ENCODE measurements at places on chromosomes 6 and 20.

- DNase-seq, result no peak
Measured at GRCh38 chr6:65505736-65506135, 201.3 kb downstream of the EYS start.

GRCh38 chr6:146857980-146858347 lies 259.2 kb downstream of the ADGB start:
- peak; percentile 74 for DNase-seq

DNA sequence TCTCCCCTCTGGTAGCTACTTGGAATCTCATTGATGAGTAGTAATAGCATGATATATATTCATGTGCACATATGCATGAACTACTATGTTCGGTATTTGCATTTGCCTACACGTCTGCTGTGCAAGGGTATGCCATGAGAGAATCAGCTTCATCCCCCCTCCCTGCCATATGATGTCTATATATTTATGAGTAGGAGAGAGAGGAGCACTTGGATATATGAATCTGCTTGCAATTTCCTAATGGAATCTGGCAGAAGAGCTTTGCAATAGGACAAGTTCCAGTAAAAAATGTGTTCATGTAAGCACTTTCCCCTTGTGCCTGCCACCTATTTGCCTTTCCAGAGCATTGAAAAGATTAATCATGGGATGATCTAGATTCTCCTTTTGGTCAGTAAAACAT lies 76.2 kb upstream of the BACH2 start:
- no peak for DNase-seq

DNA sequence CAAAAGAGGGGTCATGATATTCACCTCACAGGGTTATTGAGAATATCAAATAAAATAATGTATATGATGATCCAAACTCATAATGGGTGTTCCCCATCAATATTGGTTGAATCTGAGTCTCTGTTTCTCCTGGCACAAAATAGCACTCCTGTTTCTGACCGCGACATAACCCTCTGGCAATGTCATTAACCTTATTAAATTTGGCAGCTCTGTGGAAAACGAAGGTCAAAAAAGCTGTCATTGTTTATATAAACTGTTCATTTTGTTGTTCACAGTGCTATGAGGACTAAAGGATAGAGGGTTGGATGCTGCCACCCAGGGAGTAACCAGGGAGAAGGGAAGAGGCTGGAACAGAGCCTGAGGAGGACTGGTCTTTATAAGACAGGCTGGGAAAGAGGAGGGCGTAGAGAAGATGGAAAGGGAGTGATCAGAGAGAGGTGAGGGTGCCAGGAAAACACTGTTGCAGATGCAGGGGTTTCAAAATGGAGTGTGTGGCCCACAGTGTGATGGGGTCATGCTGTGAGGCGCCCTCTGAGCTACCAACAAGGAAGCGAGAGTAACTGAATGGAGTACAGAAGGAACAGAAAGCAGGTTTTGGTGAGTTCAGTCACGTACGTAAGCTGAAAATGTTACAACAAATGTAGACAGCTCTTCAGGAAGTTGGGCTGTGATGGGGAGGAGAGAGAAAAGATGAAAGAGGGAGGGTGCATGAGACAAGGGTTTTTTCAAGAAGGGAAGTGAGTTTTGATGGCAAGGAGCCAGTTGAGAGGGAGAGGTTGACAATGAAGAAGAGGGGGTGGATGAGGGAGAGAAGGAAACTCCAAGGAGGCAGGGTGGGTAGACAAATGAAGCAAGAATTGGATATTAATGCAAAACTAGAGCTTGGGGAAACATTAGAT lies 251.6 kb upstream of the TAB2 start:
- peak; percentile 28 for DNase-seq

GRCh38 chr20:3659492-3660261 lies 3.5 kb downstream of the GFRA4 start:
- DNase-seq, result no peak

DNA sequence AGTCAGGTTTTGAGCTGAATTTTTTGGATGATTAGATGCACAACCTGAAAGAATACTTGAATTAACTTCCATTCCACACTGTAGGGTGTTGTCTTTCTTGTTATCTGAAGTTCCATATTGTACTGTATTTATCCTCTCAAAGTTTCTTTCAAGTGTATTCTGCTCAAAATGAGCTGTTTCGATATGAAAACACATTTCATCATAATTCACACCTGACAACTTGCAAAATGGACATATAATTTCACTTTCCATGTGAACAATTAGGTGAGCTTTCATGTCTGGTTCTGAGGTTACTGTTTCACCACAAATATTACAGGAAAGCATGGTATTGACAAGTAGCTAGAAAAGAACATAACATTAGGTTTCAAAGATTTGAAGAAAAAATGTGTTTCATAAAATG lies 1.7 kb downstream of the ZUP1 start:
- DNase-seq, result no peak

- DNase-seq, result no peak
Measured at GRCh38 chr20:51411870-51412269, 130.6 kb downstream of the NFATC2 start.

- no peak for DNase-seq
Measured at GRCh38 chr6:15980801-15981200, 148.1 kb upstream of the MYLIP start.

DNA sequence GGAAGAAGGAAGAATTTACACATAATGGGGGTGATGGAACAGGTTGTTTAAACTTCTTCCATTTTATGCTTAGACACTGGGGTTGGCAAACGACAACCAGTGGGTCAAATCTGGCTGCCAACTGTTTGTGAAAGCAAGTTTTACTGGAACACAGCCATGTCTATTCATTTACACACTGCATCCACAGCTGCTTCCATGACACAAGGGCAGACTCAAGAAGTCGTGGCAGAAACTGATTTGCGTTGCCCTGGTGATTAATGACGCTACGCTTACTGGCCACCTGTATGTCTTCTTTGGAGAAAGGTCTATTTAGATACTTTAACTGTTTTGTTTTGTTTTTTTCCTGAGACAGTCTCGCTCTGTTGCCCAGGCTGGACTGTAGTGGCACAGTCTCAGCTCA lies 19.0 kb downstream of the CTCFL start:
- DNase-seq, result no peak

DNA sequence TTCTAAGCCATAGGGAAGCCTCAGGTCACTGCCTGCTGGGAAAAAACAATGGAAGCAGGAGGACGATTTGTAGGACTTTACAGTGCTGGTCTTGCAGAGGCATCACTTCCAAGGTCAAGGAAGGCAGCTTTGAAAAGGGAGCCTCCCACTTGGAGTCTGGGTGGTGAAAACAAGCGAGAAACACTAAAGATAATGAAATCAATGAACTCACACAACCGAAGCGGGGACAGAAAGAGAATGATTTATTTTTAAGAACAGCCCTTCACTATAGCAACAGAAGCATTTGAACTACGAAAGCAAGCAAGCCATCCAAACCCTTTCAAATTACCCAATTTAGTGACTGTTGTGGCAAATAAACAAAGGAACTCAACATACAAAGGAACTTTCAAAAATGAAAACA lies 227.5 kb downstream of the THBS2 start:
- no peak for DNase-seq

GRCh38 chr6:41445261-41445660 lies 100.9 kb upstream of the FOXP4 start:
- no peak for DNase-seq

DNA sequence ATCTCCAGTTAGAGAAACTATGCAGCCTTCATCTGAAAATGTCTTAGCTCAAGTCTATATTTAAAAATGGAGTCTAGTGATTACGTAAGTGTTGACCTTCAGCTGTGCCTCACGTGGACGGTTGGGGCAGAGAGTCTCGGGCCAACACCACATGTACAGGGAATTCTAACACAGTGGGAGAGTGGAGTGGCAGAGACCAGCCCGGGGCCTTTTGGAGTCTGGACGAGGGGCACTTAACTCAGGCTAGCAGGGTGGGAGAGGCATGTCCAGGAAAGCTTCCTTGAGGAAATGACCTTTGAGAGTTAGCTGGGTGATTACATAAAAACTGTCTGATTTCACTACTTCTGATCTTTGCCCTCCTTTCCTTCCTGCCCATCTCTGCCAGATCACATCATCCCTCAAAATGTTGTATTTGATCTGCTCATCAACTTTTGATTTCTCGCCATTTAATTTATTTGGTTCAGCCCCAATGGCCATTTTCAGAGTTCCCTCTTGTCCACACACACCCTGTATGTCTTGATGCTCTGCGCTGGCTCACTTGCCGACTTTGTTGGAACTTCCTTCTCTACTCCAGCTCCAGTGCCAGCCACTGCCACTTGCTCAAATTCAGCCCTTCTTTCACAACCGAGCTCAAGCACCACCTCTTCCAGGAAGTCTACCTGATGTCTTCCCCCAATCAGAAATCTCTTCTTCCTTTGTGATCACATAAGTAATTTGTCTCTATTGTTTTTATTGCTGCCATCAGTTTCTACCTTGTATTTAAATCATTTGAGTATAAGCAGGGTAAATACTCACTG lies 2.6 kb downstream of the ARMC2 start:
- DNase-seq, result peak; percentile 50

DNA sequence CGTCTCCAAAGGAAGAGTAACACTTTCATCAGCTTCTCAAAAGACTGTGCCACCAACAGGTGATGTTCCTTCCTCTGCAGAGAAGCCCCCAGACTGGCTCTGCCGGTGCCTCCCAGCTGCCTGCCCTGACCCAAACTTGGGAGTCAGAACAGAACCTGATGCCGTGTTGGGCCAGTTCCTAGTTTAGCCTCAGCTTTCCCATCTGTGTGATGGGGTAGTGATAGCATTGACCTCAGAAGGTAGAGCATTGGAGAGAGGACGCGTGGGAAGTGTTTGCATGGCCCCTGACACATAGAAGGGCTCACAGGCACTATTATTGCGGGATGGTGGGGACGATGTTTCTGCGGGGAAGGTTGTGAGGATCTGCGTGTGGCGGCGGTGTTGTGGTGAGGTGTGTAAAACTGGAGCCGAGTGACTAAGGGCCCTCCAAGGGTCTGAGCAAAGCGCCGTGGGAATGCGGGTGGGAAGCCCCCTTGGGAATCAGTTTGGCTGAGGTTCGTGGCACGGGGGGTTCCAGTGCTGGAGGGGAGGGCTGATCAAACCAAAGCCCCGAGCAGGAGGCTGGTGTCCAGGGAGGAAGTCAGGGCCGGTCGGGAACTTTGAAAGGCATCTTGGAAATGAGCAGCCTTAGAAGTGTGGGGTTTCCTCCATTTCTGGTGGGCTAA lies 1.7 kb downstream of the NTSR1 start:
- no peak for DNase-seq

- no peak for DNase-seq
Measured at GRCh38 chr6:30066082-30066481, 916 bp upstream of the PPP1R11 start.

DNA sequence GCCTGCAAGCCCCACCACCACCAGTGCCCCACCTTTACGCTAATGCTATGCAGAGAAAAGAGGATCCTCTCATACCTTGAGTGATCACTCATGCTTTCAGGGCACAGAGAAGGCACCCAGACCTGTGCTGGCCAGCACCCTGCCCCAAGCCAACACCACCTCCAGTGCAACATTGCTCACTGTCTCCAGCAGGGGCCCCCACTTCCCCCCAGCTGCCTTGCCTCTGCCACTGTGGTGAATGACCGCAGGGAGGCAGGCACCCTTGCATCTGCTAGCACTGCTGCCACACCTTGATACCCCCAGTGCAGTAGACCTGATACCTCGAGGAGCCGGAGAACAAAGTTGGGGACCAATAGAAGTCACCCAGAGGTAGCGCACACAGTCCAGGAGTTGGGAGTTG lies 139.2 kb upstream of the PLN start:
- DNase-seq, result no peak

DNA sequence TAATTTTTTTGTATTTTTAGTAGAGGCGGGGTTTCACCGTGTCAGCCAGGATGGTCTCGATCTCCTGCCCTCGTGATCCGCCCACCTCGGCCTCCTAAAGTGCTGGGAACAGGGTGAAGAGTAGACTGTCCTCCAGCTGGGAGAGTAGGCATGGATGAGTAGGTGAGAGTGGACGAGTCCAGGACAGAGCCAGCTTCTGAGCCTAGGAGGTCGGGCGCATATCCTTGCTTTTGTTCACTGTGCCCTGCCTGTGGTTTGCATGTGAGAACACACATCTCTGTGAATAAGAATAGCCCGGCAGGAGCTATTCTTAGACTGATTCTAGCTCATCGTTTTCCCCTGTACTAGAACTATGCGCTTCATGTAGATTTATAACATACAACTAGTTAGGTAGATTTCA lies 78.3 kb downstream of the RPP40 start:
- no peak for DNase-seq

DNA sequence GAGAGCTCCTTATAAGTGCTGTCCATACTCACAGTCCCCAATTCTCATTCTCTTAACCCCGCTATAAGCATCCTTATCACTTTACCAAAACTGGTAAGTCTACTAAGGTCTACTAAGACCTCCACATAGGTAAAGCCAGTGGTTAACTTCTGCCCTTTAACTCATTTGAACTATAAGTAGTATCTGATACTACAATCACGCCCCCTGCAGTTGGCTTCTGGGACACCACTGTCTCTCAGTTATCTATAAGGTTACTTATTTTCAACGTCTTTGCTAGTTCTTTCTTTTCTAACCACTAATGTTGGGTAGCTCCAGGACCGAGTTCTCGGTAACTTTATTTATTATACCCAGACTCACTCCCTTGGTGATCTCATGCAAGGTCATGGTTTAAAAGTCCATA lies 142.6 kb downstream of the ARHGAP18 start:
- peak; percentile 60 for DNase-seq

GRCh38 chr6:157173776-157174175 lies 149.5 kb downstream of the TMEM242 start:
- DNase-seq, result no peak

DNA sequence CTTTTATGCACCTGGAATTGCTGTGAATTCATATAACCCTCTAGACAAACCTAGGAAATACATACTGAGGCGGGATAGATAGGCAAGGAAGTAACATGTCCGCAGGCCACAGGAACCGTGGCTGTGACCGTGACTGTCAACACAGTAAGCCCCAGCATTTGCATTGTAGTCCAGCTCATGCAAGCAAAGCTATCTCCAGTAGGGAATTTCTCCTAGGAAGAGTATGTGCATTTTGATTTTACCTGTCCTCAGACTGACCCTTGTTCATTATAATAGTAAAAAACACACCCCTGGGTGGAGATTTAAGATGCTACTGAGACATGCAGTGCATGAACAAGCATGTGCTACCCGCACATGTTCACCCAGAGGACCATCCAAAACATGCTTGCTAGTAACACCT lies 30.5 kb upstream of the RIMS4 start:
- no peak for DNase-seq

DNA sequence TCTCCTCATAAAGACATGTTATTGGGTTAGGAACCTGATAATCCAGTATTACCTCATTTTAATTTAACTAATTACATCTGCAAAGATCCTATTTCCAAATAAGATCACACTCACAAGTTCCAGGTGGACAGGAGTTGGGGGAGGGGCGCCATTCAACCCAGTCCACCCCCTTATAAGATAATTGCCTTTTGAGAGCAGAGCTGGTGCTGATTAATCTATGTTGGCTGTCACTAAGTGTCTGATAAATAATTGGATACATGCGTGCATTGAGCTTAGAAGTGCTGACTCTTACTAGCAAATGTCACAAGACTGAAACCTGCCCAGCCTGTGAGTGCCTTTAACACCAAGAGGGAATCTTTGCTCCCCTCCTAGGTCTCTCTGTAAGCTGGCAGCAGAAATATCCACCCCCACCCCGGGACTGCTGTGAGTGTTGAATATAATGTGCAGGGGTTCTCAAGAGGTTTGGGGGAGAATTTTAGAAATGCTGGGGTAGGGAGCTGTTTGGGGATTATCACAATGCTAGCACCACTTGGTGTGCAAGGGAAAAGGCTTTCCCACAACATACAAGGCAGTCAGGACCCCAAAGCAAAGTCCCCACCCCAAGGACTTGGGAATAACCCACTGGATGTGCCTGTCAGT lies 87.5 kb downstream of the ANKRD60 start:
- DNase-seq, result no peak

GRCh38 chr20:18571578-18571977 lies 4.3 kb downstream of the SMIM26 start:
- no peak for DNase-seq

Measured in choroid plexus epithelial cell (primary cell).